ENCODE measurements at places on chromosomes 6 and 20. TPM values are rescaled to one million over a fixed set of nuclear protein-coding genes. Genes with fewer than 3 reads are reported as not detected.

DNA sequence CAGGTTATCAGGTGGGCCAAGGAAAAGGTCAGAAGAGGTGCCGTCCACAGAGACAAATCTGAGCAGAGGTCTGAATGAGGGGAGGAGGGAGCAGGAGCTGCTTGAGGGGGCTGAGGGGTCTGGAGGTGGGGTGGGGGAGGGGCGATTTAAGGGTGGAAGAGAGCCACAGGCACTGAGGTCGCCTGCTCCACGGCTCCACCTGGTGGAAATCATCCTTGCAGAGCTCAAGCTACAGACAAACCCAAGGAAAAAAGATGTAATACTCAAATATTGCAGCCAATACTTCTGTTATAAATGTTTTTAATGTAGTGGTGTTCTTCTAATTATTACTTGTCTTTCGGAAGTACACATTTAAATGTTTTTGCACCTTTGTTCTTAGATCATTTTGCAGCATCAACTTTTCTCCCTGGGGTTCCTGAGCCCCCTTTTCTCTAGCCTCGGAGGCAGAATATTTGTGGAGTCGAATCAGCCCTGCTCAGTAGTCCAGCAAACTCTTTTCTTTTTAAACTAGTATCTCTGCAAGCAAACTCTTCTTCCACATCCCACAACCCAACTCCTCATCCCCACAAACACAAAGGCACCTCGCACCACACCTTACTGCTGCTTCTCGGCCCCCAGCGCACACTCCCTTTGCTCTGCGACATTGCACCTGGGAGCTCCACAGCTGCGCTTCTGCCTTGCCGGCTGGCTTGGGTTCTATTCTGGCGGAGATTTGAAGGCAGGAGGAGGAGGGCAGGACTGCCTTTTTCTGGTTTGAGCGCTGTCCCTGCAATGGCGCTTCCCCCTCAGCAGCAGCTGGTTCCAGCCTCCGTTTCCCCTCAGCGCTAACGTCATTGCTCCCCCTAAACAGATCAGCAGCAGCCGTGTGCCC is 51.0 kb upstream of the TFAP2A start:
- no peak for DNase-seq

DNA sequence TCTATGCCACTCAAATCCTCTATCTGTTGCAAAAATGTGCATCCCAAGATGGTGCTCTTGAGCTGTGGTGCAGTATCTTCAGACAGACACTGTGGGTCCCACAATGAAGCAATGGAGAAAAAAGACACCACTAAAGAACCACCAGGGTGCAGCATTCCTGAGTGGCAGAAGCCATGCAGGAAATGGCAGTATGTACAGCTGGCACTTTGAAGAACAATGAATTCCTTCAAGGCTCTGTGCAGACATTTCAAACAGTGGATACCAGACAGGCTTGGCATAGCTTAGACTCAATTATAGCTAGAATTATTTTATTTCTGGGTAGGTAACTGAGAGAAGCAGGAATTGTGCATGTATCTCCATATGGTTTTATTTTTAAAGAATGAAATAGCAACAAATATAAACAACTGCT is 24.0 kb upstream of the HDAC2 start:
- no peak for DNase-seq

DNA sequence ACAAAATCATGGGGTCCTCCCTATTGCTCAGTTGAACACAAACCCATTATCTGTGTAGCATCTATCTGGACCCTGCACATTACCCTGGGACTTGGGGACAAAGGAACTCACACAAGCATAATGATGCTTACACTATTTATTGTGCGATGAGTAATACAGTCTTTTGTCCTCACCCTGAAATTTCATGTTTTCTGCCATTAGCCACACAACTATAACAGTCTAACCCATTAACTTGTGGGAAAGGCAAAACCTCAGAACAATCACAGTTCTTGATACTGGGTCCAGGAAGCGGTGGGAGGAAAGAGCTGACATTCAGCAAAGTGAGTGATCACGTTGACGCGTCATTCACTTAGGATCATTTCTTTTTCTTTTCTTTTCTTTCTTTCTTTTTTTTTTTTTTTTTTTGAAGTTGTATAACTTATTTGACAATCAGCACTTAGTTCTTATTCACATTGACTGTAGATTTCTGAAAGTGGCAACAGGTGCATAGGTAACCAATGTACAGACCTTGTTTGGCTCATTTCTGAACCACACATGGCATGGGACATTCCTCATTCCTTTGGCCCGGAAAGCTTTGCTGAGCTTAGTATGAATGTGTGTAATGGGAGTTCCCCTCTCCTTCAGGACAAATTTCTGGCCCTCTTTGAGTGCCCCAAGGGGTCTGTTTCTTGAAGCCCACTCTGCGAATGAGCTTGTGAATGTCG is 94.8 kb upstream of the CNKSR3 start:
- no peak for DNase-seq

CYP39A1 gene
- 10.2 TPM for polyA plus RNA-seq

FOXP4 gene
- polyA plus RNA-seq, result 34.8 TPM
